ENCODE measurements at places on chromosomes 13 and 19.

DNA sequence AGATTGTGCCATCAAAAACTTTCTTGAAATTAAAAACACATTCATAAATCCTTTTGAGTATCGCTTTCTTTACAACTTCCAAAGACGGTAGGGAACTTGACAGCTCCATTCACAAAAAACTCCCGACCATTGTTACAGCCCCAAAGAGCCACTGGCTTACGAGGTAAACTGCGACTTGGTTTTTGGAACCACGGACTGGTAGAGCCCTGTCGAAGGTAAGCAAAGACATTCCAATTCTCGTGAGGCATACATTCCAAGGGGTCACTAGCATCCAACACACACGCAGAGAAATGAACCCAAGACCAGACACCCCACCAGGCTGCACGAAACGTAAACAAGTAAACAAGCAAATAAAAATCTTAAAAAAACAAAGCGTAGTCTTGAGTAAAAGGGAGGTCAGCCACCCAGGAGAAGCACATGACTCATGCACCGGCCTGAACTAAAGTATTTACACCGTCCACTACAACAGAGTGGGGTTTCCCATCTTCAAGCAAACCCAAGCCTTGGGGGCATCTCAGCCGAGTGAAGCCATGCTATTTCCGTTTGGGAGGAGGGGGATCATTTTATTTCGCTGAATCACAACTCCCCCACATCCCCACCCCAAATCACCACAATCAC lies 1.4 kb downstream of the BRD4 start:
- peak; percentile 54 for DNase-seq

GRCh38 chr19:11479090-11479897 lies 1.6 kb downstream of the ELAVL3 start:
- DNase-seq = no peak

DNA sequence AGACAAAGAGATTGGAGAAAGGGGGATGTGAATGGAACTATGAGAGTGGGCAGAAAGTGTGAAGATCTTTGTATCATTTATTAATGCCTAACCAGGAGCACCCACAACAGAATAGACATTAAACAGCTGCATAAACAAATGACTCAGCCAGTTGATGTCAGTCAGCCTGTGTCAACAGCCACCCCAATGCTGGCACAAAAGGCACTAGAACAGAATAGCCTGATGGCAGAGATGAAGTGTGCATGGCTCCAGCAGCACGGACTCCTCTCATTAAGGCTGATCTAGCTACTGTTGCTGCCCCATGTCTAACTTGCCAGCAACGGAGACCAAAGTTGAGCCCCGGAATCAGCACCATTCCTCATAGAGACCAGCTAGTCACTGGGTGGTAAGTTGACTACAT lies 7.8 kb downstream of the CPB2 start:
- DNase-seq = no peak

DNA sequence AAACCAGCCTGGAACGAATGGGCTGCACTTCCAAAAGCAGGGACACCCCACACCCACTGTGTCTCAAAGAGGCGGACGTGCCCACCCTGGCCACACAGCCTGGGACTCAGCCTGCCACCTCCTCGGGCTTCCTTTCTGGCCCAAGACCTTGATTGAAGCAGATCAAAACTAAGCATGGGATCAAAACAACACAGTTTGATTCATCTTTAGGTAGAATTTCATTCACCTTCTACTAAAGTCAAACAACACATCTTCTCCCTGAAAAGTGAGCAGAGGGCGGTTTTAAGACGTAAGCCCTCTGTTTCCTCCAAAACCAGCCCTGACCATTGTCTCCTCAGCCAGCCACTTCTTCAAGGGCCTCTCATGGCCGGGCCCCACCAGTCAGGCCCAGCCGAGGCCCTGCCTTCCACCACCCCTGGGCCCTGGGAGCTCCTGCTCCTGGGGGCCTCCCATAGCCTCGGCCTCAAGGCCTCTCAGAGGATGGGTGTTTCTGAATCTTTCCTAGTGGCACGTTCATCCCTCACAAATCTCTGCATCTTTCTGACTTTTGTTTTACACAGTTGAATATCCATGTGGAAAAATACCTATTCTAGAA lies 6.3 kb upstream of the F10 start:
- no peak for DNase-seq

GRCh38 chr19:2337329-2337707 lies 8.8 kb downstream of the SPPL2B start:
- no peak for DNase-seq

GRCh38 chr13:45630791-45631190 lies 15.3 kb upstream of the ERICH6B start:
- DNase-seq = no peak

DNA sequence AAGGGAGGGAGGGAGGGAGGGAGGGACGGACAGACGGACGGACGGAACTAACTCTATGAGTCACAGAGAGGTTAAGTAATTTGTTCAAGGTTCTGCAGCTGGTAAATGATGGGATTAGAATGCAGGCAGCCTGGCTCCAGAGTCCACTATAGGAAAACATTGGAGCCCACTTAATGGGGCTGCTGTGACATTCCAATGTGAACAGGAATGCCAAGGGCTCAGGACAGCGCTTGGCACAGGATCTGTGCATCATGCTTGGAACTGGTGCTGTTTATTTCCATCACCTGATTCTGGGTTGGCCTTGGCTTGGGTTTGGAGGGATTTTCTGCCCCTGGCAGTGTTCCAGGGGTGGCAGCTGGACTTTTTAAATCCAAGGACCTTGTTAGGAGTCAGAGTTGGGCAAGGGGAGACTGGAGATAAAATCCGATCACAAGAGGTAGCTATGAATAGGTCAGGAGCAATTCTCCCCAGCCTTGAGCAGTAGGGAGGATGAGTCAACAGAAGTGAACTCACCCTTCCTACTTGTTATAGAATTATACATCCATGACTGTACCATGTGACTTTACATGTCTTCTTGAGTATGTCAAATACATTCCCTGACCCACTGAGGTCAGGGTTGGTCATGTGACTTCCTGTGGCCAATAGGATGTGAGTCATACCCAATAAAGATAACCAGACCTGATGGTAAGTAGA lies 7.8 kb upstream of the HIF3A start:
- peak; percentile 96 for DNase-seq

DNA sequence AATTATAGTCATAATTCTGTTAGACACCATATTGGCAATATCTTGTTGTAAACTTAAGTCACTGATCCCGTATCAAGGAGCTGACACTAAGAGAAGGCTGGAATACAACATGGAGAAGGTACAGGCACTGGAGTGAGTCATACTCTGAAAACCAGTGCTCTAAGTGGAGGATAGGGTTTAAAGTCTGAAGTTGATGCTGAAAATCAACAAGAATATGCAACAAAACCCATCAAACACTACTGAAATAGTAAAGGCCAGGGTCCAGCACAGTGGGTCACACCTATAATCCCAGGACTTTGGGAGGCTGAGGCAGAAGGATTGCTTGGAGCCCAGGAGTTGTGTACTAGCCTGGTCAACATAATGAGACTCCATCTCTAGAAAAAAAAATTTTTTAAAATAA lies 73.2 kb upstream of the KLF5 start:
- no peak for DNase-seq

Measured in HS-5 (cell line).